ENCODE measurements at places on chromosomes 12 and 14.

DNA sequence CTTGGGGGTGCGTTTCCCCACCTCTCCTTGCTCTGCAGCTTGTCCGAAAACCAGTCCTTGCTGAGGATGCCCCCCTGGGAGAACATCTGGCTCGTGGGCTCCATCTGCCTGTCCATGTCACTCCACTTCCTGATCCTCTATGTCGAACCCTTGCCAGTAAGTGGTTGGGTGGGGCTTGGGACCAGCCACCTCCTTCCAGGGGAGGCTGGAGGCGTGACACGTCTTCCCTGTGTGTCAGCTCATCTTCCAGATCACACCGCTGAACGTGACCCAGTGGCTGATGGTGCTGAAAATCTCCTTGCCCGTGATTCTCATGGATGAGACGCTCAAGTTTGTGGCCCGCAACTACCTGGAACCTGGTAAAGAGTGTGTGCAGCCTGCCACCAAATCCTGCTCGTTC lies 57.5 kb downstream of the ANAPC7 start:
- DNase-seq, result no peak

DNA sequence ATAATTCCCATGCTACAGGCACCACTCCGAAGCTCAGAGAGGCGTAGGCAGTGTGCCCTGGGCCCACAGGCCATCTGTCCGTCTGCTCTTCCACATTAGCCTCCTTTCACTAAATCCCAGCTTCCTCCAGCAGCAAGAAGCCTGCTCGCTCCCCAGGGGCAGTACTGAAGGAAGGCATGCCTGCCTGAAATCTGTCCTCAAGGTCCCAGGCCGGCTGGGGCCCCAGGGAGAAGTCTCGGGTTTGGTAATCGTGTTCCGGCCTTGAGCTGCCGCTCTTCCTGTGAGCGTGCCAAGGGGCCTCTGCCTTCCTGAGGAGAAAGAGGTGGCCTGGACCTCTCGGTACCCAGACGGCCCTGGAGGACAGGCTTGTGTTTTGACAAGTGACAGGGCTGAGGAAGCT lies 15.2 kb upstream of the DLK1 start:
- DNase-seq, result no peak

- DNase-seq, result no peak
These were observed 11.3 kb upstream of the SMCO3 start for GRCh38 chr12:14825256-14825655.

DNA sequence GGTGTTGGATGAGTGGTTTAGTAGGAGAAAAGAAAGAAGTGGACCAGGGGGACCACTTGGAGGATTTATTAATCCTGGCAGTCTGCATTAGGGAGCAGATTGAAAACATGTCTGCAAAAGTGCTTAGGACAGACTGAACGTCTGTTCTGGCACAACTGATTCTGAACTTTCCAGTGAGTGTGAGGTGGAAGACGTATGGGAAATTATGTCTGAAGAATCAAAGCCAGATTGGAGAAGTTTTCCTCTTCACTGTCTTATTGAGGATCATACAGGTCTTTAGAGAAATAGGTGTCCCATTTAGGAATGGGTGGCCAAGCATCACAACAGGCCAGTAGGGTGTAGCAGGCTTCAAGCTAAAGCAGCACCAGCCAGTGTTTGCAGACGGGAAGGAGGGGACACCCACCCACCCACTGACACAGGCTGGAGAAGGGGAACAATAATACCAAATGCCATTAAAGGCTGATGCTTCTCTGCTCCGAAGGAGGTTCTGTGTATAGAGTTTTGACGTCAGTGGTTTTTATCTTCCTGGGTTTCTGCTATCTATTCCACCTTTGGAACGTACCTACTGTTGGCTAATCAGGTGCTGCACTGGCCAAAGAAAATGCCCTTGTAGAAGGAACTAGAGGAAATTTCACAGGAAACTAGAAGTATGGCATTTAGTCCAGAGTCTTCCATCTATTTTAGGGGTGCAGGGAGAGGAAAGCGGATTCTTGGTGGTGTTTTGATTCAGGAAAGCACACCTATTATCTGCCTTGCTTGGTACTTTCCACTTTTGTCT lies 1.8 kb downstream of the SRRM4 start:
- no peak for DNase-seq
